Uterus (tissue), 4 donors: ENCODE measurements at places on chromosomes 12 and 14. TPM values are rescaled to one million over a fixed set of nuclear protein-coding genes. Genes with fewer than 3 reads are reported as not detected.
A peak's percentile ranks its signal among the peaks of the same experiment; 100 is the strongest.

- no peaks in the 10 kb centered on the region for H3K4me1 ChIP-seq
- H3K27ac ChIP-seq: peak overlapping the region; percentile 14
- H3K36me3 ChIP-seq: no peaks in the 10 kb centered on the region
- H3K27me3 ChIP-seq: no peaks in the 10 kb centered on the region
- DNase-seq: no peak
Measured at GRCh38 chr12:6140651-6141447, 16.4 kb upstream of the VWF start.

GRCh38 chr12:43057566-43057965 lies 468.0 kb upstream of the PRICKLE1 start:
- H3K4me1 ChIP-seq: no peaks in the 10 kb centered on the region
- no peak for DNase-seq
- no peak overlapping the region for H3K27ac ChIP-seq
- no peaks in the 10 kb centered on the region for H3K36me3 ChIP-seq
- no peak overlapping the region for H3K4me3 ChIP-seq

DNA sequence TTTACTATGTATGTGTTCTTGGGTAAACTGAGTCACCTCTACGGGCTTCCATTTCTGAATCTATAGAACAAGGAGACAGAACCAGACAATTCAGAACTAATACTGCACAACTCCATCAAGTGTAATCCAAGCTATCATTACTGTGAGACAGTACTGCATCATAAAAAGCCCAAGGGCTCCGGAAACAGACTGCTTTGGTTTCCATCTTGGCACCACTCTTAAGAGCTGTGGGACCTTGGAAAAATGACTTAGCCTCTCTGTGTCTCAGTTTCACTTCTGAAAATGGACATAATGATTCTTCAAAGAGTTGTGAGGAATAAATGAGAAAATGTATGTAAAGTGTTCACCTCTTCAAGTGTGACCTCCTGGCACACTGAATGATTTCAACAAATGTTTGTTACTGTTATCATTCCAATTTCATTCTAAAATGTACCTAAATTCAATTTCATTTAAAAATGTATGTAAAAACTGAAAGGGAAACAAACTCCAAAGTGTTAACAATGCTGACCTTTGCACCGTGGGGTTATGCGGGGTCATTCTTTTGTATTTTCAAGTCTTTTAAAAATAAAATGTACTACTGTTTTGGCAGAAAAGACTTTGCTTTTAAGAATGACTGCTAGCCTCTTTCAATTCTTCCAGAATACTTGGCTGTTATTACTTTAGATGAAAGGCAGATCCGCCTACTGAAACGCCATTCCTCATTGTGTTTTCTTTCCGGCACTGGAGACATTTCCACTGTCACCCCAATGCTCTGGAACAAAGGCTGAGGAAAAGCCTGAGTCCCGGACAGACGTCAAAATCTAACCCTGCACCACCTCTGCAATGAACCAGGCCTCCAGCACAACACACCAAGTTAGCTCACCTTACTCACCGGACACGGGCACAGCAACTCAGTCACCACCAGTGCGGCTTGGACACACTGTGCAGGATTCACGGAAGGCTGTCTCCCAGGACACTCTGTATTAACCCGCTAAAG lies 62.8 kb downstream of the TMCC3 start:
- no peaks in the 10 kb centered on the region for H3K27me3 ChIP-seq
- H3K4me3 ChIP-seq: no peak overlapping the region
- H3K4me1 ChIP-seq: no peaks in the 10 kb centered on the region
- H3K36me3 ChIP-seq: no peaks in the 10 kb centered on the region
- H3K27ac ChIP-seq: peak overlapping the region; percentile 77

DNA sequence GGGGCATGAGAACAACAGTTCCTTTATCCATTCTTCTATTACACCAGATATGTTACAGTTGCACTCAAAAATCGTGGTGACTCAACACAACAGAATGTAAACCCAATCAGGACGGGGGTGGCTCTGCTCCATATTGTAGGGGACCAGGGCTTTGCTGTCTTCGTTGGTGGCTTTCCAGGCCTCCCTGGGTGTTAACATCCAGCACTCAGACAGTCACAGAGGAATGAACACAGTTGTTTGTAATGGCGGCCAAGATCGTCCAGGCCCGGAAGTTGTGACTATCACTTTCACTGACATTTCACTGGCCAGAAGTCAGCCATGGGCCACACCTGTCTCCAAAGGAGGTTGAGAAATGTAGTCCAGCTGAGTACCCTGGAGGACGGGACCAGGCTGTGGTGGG lies 204.1 kb downstream of the CACNA1C start:
- no peaks in the 10 kb centered on the region for H3K36me3 ChIP-seq
- H3K27ac ChIP-seq: no peak overlapping the region
- no peaks in the 10 kb centered on the region for H3K27me3 ChIP-seq
- no peaks in the 10 kb centered on the region for H3K4me1 ChIP-seq
- H3K4me3 ChIP-seq: no peak overlapping the region
- DNase-seq: no peak

- H3K27me3 ChIP-seq: no peaks in the 10 kb centered on the region
- H3K4me1 ChIP-seq: no peaks in the 10 kb centered on the region
- H3K27ac ChIP-seq: peak within 1 kb of the TSS; percentile 98
- peak within 1 kb of the TSS; percentile 58 for H3K4me3 ChIP-seq
- DNase-seq: peak; percentile 97
- H3K36me3 ChIP-seq: no peaks in the 10 kb centered on the region
Measured at GRCh38 chr12:114684098-114684869, at the start of gene TBX3. TSS of gene TBX3 (minus strand) at chr12:114684175. CDS start at chr12:114683200, 975 bp downstream.

GRCh38 chr12:53533471-53533870 lies 26.2 kb upstream of the NPFF start:
- H3K27ac ChIP-seq: no peak overlapping the region
- no peak for DNase-seq
- H3K36me3 ChIP-seq: no peaks in the 10 kb centered on the region
- no peaks in the 10 kb centered on the region for H3K27me3 ChIP-seq
- no peak overlapping the region for H3K4me3 ChIP-seq
- H3K4me1 ChIP-seq: no peaks in the 10 kb centered on the region

- H3K4me1 ChIP-seq: no peaks in the 10 kb centered on the region
Measured at GRCh38 chr14:55838529-55839052, 258.6 kb downstream of the KTN1 start.

DNA sequence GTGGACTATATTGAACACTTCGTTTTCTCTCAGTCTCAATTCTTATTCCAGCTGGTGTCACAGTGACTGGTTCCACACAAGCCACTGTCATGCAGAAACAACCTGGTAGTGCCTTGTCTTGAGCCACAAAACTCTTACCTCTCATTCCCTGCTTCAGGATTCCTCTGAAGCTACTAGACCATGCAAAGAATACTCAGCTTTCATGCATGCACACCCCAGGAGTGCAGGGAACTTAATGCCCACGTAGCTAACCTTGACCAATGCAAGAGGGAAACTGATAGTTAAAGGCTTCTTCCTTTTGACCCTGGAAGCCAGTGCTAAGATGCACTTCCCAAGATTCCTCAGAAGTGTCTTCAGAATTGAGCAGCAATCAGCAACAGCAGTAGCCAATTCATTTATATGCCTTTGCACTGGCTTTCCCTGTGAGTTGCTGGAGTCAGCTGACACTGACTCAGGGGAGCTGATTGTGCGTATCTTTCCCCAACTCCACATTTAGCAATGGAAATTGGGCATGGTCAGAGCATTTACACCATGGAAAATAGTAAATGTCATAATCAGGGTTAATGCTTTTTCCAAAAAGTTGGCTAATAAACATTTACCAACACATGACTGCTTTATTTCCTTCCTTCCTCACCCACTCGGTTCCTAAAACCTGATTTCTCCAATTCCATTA lies 113.6 kb upstream of the SLC35F4 start:
- no peak for DNase-seq
- H3K4me1 ChIP-seq: no peaks in the 10 kb centered on the region
- H3K27ac ChIP-seq: no peak overlapping the region
- no peaks in the 10 kb centered on the region for H3K27me3 ChIP-seq
- H3K36me3 ChIP-seq: no peaks in the 10 kb centered on the region

- DNase-seq: no peak
- no peaks in the 10 kb centered on the region for H3K4me1 ChIP-seq
- H3K4me3 ChIP-seq: no peak overlapping the region
- no peak overlapping the region for H3K27ac ChIP-seq
Measured at GRCh38 chr12:53530061-53530460, 22.8 kb upstream of the NPFF start.

- H3K27me3 ChIP-seq: no peaks in the 10 kb centered on the region
- no peak for DNase-seq
- H3K4me3 ChIP-seq: peak overlapping the region; percentile 96
- peak overlapping the region; percentile 99 for H3K27ac ChIP-seq
- no peaks in the 10 kb centered on the region for H3K36me3 ChIP-seq
Measured at GRCh38 chr14:60250257-60251035, 1.4 kb downstream of the PPM1A start.

- no peaks in the 10 kb centered on the region for H3K27me3 ChIP-seq
- no peak for DNase-seq
- no peaks in the 10 kb centered on the region for H3K4me1 ChIP-seq
Measured at GRCh38 chr12:3746758-3747157, 6.2 kb downstream of the CRACR2A start.

DNA sequence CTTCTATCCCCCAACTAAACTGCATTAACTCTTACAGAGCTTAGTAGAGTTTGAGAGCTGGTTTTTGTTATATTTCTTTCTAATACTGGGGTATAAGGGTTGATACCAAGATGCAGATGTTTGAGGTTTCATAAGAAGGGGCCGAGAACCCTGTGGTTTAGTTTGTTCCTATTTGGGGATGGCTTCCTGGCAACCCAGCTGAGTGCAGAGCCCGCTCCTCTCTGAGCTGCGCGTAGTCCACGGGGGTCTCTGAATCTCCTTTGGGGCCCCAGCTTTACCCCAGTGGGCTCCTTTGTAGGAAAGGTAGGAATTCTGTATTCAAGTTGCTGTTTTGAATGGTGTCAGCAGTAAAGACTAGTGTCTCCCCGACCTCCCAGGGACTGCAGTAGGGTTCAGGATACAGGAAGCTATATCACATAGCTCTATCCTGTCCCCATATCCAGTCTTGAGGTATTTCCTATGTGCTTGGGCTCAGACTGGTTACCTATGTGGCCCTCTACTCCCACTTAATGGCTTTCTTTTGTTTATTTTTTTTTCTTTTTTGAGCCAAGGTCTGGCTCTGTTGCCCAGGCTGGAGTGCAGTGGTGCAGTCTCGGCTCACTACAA lies 25.4 kb downstream of the PLXNC1 start:
- H3K27me3 ChIP-seq: no peaks in the 10 kb centered on the region
- H3K4me1 ChIP-seq: no peaks in the 10 kb centered on the region
- no peak for DNase-seq
- no peak overlapping the region for H3K4me3 ChIP-seq

DNA sequence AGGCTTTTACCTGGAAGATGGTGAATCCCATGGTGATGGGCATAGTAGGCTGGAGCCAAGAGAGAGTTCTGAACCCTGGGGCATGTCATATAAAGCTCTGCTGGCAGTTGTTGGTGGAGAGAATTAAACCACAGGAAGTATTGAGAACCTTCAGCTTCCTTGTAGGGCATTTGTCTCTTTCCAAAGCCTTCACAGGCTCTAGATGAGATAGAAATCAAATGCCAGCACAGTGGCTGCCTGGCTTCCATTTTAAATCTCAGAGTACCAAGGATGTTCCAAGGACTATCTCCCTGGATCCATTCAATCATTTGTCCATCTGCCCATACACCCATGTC lies 369.6 kb downstream of the DPF3 start:
- no peak for DNase-seq
- no peaks in the 10 kb centered on the region for H3K27me3 ChIP-seq
- H3K4me3 ChIP-seq: no peak overlapping the region
- H3K36me3 ChIP-seq: no peaks in the 10 kb centered on the region

- no peaks in the 10 kb centered on the region for H3K36me3 ChIP-seq
- no peak overlapping the region for H3K4me3 ChIP-seq
- H3K4me1 ChIP-seq: no peaks in the 10 kb centered on the region
- H3K27me3 ChIP-seq: no peaks in the 10 kb centered on the region
- H3K27ac ChIP-seq: no peak overlapping the region
Measured at GRCh38 chr14:23486036-23486435, 16.5 kb downstream of the NGDN start.

MYH6 gene
- not detected for total RNA-seq

SDSL gene
- total RNA-seq: 0.26 TPM

MUCL1 gene
- total RNA-seq: not detected

GPRC5A gene
- total RNA-seq: 12.1 TPM

CBX5 gene
- total RNA-seq: 23.5 TPM
